Chondrocyte (in vitro differentiated cells): ENCODE measurements at places on chromosomes 4 and X. TPM values are rescaled to one million over a fixed set of nuclear protein-coding genes. Genes with fewer than 3 reads are reported as not detected.

The RNF175 gene
- total RNA-seq: 0.62 to 1.2 TPM (median 0.99 TPM) in 3 replicates

DNA sequence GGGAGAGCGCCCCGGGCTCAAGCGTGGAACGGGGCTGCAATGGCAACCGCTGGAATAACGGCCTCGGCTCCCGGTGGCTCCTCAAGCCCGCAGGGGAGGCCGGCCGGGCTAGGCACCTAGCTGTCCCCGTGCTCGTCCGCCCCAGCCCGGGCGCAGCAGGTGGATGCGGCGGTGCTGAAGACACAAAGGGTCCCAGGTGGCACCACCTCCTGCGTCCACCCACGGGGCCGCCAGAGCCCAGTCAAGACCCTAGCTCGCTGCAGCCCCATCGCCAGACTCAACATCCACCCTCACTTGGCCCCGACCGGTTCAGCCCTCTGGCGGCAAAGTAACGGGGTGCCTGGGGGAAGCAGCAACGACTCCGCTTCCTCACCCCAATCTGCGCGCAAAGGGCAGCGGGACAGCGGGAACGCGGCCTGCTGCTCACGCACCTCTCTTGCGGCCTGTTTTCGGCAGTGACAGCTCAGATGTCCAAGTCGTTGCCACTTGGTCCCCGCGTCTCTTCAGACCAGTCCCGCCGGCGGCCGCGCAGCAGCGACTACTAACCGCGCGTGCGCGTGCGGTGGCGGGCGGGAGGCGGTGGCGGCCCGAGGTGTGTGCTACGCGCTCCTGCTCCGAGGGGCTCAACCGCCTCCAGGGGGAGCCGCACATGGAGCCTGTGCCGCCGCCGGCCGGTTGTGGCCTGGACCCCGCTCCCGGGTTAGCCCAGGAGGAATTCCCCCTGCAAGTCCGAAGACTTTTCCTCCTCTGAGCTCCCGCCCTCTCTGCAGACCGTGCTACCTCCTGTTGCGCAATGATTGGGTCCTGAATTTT lies at the start of gene CLGN:
CLGN (minus strand) TSS at position 543 of the 813 bp plus-strand sequence. CDS start 14,570 bp downstream, outside the sequence.
- DNase-seq: peak; percentile 89

DNA sequence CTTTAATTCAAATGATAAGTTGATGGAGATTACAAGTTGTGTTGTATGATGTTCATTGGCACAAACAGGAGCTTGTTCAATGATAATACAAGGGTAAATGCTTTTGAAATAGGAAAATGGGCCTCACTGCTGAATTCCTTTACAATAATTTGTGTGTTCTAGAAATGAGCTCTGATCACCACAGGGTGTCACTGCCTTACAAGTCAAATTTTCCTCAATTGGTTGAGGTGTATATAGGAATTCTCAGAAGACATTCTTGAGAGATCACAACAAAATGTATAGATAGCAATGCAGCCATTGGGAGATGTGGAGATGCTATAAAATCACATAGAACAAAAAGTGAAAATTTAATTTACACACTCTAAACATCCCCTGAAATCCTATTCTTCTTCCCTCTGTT lies 49.6 kb downstream of the KLF8 start:
- no peak for DNase-seq

- DNase-seq: no peak
These were observed 37.9 kb upstream of the MXRA5 start for GRCh38 chrX:3384327-3384726.

- DNase-seq: no peak
These were observed 301.9 kb upstream of the ARSJ start for GRCh38 chr4:114281164-114281960.
